Activated naive CD8-positive, alpha-beta T cell treated with anti-CD3 and anti-CD28 coated beads, Interleukin-2, amount 10 ng/mL, durations not matched to agents 7 days and 5 days (primary cell): ENCODE measurements at places on chromosomes 16 and 17. TPM values are rescaled to one million over a fixed set of nuclear protein-coding genes. Genes with fewer than 3 reads are reported as not detected.

- no peaks in the 10 kb centered on the region for H3K36me3 ChIP-seq
- H3K4me1 ChIP-seq: peaks cover 5% of the 10 kb centered on the region
- peak overlapping the region; percentile 72 for H3K27ac ChIP-seq
These were observed 6.1 kb downstream of the PRSS36 start for GRCh38 chr16:31143694-31144148.

DNA sequence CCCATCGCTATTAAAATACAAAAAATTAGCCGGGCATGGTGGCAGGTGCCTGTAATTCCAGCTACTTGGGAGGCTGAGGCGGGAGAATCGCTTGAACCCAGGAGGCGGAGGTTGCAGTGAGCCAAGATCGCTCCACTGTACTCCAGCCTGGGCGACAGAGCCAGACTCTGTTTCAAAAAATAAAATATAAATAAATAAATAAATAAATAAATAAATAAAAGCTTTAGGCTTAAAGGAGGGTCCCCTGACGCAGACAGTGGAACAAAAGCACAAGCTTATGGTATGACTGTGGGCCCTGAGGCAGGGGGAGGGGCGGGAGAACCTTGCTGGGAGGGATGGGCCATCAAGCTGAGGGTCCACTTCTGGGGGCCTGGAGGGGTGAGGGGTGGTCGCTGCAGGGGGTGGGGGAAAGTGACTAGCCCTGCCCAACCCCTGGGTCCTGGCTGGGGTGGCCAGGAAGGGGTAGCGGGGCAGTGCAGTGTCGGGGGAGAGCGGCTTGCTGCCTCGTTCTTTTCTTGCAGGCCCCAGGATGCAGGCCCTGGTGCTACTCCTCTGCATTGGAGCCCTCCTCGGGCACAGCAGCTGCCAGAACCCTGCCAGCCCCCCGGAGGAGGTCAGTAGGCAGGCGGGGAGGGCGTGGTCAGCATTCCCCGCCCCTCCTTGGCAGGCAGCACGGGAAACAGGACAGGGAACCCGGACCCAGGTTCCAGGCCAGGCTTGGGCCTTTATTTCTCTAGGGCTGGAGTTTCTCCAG is 4.7 kb downstream of the SERPINF1 start:
- H3K27me3 ChIP-seq: no peaks in the 10 kb centered on the region
- no peaks in the 10 kb centered on the region for H3K36me3 ChIP-seq
- no peak overlapping the region for H3K27ac ChIP-seq
- no peak for DNase-seq
- H3K4me3 ChIP-seq: no peak overlapping the region

- peak overlapping the region; percentile 25 for H3K4me3 ChIP-seq
- DNase-seq: peak; percentile 75
- H3K27me3 ChIP-seq: peaks cover 5% of the 10 kb centered on the region
- peaks cover 10% of the 10 kb centered on the region for H3K4me1 ChIP-seq
These were observed 6.9 kb upstream of the ACTG1 start for GRCh38 chr17:81519284-81520020.

The KRT28 gene
- not detected for total RNA-seq

DNA sequence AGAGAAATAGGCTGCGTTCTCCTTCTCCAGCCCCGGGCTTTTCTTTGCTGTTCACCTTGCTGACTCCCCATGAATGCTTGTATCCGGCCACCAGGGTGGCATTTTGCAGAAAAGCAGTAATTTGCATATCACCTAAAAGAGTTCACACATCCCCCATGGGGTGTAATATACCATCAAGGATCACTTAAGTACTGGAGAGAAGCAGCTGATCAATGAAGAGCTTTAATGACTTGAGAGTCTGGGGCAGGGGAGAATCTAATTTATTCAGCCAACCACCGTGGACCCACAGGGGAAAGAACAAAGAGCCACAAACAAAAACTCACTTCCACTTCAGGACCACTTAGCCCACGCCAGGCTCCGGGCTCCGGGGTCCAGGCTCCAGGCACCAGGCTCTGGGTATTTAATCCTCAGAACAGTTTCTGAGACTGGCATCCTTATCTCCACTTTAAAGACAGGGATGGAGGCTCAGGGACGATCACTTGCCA is 33.9 kb upstream of the SEC14L1 start:
- H3K36me3 ChIP-seq: peaks cover 9% of the 10 kb centered on the region
- H3K4me3 ChIP-seq: peak overlapping the region; percentile 54
- peaks cover 44% of the 10 kb centered on the region for H3K4me1 ChIP-seq
- peak overlapping the region; percentile 71 for H3K27ac ChIP-seq
- no peak for DNase-seq

GRCh38 chr17:17086585-17086984 is 44.3 kb downstream of the MPRIP start:
- no peaks in the 10 kb centered on the region for H3K27me3 ChIP-seq
- H3K4me1 ChIP-seq: peaks cover 18% of the 10 kb centered on the region
- no peak for DNase-seq

The C17orf78 gene
- not detected for total RNA-seq

GRCh38 chr17:19876529-19877161 is 8.9 kb upstream of the ULK2 start:
- no peaks in the 10 kb centered on the region for H3K36me3 ChIP-seq
- no peaks in the 10 kb centered on the region for H3K27me3 ChIP-seq
- H3K27ac ChIP-seq: peak overlapping the region; percentile 80
- peak overlapping the region; percentile 63 for H3K4me3 ChIP-seq

GRCh38 chr17:50799582-50799981 is 32.3 kb upstream of the ANKRD40CL start:
- H3K27me3 ChIP-seq: no peaks in the 10 kb centered on the region
- H3K4me3 ChIP-seq: no peak overlapping the region
- no peak for DNase-seq
- no peak overlapping the region for H3K27ac ChIP-seq
- H3K36me3 ChIP-seq: no peaks in the 10 kb centered on the region

The OR2C1 gene
- not detected for total RNA-seq

DNA sequence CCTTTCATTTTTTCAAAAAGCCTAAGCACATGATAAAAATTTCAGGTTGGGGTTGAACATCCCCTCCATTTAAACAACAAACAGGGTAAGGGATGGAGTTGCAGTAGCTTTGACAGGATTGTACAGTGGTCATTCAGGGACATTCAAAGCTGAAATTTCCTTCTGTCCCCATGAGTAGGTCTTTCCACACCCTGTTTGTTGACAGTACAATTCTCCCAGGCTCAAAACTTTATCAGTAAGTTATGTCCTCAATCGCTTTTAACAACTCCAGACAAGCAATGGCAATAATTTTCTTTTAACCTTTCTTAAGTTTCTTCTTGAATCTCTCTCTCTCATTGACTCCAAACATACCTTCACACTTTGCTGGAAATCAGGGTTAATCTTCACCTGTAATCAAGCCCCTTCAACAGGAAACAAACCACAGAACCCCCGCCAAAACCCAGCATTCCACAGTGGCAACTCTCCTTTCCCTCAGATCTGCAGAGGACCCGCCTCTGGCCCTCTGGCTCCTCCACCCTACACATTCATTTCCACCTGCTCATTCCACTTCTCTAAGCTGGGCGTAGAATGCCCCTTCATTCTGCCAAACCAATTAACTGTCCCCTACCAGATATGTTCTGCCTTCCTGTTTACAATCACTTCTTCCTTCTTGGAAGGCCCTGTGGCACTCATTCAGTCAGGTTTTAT is 20.7 kb downstream of the TXNDC11 start:
- peaks cover 3% of the 10 kb centered on the region for H3K4me1 ChIP-seq
- no peak for DNase-seq
- H3K4me3 ChIP-seq: no peak overlapping the region
- no peaks in the 10 kb centered on the region for H3K27me3 ChIP-seq
- no peak overlapping the region for H3K27ac ChIP-seq

- DNase-seq: no peak
- H3K4me3 ChIP-seq: no peak overlapping the region
- peak overlapping the region; percentile 16 for H3K27ac ChIP-seq
- no peaks in the 10 kb centered on the region for H3K36me3 ChIP-seq
These were observed 1.1 kb upstream of the CCL22 start for GRCh38 chr16:57357330-57358085.

The HLF gene
- total RNA-seq: 1.3 TPM

DNA sequence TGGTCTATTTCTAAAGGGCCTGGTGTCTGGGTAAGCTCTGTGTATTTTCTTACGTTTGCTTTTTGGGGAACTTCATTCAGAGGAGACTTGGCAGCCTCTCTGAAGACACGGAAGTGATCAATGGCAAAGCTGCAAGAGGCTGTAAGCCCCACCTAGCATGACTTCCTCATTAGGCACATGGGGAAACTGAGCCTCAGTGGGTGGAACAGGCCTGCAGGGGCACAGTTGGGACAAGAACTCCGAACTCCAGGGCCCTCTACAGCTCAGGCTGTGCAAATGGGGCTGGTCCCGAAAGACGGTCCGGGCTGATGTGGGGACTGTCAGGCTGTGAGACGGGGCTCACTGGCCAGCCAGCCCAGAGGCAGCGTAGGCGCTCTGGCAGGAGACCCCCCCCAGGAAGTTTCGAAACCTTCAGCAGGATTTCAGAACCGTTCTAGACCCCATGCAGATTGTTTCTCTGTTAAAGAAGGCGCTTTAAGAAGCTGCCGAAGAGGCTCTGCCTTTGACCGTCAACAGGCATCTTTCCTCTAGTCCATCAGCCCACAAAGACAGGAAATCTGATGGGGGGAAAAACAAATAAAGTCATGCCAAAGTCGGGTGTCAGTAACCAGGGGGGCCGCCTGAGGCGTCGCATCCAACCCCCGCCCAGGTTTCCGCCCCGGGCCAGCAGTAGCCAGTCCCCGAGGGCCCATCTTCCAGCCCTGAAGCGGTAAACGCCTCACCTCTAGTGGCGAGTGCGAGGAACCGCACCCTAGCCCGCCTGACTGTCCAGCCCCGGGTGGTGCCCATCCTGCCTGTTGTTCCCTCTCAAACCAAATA is 79.8 kb upstream of the TBC1D3K start:
- no peaks in the 10 kb centered on the region for H3K36me3 ChIP-seq
- H3K27ac ChIP-seq: peak overlapping the region; percentile 14
- peak; percentile 72 for DNase-seq

The GAS7 gene
- total RNA-seq: 2.7 TPM

DNA sequence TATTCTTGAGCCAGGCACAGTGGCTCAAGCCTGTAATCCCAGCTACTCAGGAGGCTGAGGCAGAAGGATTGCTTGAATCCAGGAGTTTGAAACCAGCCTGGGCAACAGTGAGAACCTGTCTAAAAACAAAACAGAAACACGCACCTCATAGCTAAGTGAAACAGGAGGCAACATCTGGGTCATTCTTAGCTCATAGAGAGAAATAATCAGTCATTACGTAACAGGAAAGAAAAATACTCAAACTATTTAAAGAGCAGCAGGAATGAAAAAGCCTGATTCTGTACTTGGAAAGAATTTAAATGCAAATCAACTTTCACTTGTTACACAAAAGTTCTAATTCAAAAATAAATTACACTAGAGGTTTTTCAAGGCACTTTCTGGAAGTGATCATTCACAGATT is 17.2 kb downstream of the CHCT1 start:
- H3K4me3 ChIP-seq: no peak overlapping the region
- peaks cover 2% of the 10 kb centered on the region for H3K4me1 ChIP-seq

DNA sequence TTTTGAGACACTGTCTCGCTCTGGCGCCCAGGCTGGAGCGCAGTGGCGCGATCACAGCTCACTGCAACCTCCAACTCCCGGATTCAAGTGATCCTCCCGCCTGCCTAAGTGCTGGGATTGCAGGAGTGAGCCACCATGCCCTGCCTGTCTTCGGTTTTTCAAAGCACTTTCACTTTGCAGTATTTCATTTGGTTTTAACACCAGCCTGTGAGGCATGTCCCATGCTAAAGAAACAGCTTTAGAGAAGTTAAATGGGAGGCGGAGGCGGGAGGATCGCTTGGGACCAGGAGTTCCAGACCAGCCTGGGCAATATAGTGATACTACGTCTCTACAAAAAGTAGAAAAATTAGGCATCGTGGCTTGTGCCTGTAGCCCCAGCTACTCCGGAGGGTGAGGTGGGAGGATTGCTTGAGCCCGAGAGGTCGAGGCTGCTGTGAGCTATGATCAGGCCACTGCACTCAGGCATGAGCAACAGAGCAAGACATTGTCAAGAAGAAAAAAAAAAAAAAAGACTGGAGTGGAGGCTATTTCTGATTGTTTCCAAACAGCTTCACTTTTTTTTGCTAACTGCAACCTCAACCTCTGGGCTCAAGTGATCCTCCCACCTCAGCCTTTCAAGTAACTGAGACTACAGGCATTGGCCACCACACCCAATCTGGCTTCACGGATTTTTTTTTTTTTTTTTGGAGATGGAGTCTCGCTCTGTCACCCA is 1.3 kb downstream of the METTL23 start:
- H3K36me3 ChIP-seq: peaks cover 40% of the 10 kb centered on the region
- no peaks in the 10 kb centered on the region for H3K27me3 ChIP-seq
- peaks cover 41% of the 10 kb centered on the region for H3K4me1 ChIP-seq
- peak overlapping the region; percentile 99 for H3K4me3 ChIP-seq

DNA sequence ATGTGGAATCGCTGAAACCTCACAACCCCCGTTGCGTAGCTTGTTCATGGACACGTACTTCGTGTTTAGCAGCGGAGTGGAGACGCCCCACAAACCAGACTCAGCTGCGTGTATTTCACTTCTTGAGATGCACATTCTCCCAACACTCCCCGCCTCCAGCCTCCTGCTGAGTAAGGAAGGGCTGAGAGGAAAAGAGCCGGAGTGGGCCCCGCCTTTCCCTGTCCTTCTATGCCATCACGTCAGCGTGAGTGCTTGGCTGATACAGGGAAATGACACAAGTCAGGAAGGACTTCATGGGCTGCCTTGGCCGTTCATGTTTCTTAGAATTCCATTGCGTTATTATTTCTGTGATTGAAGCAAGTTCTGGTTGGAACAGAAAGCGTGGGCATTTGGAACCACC is 68.6 kb upstream of the CBX4 start:
- H3K27ac ChIP-seq: no peak overlapping the region
- H3K27me3 ChIP-seq: peaks cover 8% of the 10 kb centered on the region
- H3K4me3 ChIP-seq: no peak overlapping the region
- H3K36me3 ChIP-seq: no peaks in the 10 kb centered on the region

DNA sequence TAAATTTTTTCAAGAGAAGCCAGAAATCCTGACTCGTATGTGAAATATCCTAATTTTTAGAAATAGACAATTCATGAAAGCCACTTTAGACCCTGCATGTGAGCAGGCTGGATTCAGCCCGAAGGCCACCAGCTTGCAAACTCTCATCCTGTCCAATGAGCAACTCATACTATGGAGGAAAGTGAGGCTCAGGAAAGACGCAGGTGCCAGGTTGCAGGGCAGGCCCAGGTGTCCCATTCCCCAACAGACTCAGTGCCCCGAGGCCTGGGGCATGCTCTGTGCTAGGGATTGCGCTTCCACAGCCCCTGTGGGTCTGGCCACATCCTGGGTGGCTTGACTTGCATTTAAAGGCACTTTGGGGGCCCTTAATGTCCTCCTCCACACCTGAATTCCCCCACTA is 16.7 kb upstream of the RASD1 start:
- H3K36me3 ChIP-seq: no peaks in the 10 kb centered on the region
- H3K4me1 ChIP-seq: peaks cover 4% of the 10 kb centered on the region
- no peak overlapping the region for H3K27ac ChIP-seq
- no peak for DNase-seq
- H3K27me3 ChIP-seq: no peaks in the 10 kb centered on the region
